ENCODE measurements at places on chromosomes 2 and 18.

DNA sequence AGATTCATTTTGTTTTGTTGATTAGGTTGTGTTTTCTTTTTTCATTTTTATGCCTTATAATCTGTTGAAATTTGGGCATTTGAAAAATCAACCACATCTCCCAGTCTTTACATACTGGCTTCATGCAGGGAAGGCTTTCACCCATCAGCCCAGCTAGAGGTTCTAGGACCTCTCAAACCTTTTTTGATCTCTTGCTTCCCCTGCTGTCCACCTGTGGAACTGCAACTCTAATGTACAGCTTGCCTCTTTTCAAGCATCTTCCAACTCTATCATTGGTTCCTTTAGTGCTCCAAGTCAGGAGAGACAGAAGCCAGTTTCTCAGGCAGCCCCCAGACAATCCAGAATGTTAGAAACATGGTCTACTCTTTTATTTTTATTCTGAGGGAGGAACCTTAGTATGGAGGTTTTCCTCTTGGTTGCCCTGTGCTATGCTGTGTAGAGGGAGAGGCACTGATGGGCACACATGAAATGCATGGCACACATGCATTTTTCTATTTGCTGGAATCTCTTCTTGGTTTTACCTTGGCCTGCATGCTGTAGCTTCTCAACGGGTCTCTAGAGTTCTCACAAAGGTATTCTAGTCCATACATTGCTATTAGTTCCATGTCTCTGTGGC is 107.2 kb upstream of the L3MBTL4 start:
- DNase-seq, result peak; percentile 31

DNA sequence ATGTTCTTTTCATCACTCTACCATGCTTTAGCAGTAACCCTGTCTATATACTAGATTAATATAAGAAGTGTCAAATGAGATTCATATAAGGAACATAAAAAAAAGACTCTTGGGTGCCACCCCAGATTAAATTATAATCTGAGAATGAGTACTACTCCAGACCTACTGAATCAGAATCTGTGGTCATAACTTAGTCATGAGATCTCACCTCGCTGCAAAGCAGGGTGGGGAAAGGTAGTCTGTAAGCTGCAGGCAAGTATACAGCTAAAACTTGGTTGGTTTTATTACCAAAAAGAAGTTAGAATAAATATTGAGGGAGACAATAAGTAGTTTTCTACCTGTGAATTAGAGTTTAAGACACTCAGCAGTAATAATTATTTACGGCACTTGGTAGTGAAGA is 175.6 kb downstream of the PARD3B start:
- DNase-seq, result no peak

DNA sequence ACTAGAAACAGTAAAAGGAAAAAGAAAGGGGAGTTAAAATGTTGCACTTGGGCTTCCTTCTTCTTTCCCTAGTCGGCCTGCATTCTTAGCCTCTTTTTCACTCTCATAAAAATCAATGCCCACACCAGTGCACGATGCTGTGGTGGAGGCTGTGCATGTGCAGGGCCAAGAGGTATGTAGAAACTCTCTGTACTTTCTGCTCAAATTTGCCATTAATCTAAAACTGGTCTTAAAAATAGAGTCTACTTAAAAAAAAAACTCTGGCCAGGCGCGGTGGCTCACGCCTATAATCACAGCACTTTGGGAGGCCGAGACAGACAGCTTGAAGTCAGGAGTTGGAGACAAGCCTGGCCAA is 11.1 kb downstream of the TRAPPC8 start:
- DNase-seq, result no peak

DNA sequence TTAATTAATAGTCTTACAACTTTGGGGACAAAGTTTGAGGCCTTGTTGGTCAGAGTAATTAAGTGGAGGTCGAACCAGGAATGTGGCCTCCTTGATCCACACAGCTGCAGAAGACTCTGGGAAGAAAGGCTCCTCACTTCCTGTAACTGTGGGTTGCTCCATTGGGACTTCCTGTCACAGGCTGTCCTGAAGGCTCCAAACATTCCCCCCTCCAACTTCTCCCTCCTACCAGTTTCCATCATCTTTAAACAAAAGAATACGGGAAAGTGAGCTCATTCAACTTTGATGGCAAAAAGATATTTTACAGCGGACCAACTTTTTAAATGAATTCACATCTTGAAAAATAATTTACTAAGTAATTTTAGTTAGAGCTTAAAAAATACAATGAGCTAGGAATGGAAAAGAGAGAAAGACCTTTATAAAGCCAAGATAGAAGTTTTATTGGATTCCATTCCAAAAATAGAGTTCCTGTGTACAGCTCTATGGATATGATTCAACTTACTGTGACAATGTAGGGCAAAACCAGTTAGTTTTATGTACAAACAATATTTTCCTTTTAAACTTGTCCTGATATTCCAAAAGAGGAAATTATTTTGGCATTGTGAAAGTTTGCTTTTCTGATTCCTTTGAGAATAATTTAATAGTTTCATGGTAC is 212.0 kb upstream of the NABP1 start:
- no peak for DNase-seq

- no peak for DNase-seq
Observed at GRCh38 chr2:195694553-195694952, 37.5 kb downstream of the SLC39A10 start.

- no peak for DNase-seq
Observed at GRCh38 chr2:200483729-200484198, 26.1 kb downstream of the KCTD18 start.

DNA sequence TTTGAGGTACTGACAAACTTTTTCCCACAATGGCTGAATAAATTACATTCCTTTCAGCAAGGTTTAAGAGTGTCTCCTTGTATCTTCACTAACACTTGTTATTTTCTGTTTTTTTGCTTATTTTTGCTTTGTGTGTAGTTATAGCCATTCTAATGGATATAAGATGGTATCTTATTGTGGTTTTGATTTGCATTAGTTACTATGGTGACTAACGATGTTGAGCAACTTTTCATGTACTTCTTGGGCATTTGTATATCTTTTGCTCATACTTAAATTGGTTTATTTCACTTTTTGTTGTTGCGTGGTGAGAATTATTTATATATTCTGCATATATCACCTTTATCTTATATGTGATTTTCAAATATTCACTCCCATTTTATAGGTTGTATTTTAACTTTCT is 79.9 kb upstream of the FSIP2 start:
- DNase-seq, result no peak

DNA sequence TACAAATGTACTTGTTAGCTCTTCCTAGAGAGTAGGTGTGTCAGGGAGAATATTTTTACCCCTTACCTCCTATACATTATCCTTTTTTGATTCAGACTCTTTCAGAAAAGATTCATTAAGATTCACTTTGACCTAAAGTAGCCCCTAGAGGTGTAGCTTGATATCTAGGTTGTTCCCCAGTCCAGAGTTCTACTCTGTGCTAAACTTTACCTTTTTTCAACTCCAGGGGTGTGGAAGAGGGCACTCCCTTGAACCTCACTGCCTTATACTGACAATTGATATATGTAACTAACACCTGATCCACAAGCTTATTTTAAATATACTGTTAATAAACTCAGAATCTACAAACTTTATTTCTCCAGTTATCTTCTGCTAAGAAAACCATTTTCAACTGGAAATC is 30.0 kb downstream of the AFTPH start:
- DNase-seq, result no peak

GRCh38 chr2:32711219-32711618 is 83.4 kb downstream of the TTC27 start:
- peak; percentile 90 for DNase-seq

DNA sequence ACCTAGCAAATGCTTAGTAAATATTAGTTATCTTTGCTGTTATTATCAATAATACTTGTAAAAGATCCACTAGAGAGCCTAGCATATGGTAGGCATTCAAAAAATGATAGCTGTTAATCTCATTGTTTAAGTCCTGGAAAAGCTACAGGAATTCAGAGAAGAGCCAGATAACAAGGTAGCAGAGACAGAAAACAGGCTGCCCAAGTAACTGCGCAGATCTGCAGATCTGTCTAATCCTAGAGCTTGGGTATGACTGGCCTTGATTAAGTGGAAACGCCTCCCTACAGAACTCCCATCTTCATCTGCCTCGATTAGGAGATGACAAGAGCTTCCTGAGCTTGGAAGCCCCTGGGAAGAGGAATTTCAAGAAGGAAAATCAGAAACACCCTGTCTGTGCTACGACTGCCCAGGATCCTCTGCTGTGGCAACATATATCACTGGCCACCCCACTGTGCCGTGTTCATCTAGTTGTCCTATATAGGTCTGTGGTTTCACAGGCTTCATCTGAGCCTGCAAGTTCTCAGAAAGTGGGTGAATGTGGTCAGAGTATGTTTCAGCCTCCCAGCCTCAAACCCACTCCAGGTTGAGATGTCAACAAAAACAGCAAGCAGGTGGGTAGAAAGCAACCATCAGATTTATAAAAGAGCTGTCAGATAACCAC is 151.5 kb upstream of the PKDCC start:
- no peak for DNase-seq

GRCh38 chr2:133414486-133415209 is 153.6 kb downstream of the NCKAP5 start:
- peak; percentile 49 for DNase-seq

DNA sequence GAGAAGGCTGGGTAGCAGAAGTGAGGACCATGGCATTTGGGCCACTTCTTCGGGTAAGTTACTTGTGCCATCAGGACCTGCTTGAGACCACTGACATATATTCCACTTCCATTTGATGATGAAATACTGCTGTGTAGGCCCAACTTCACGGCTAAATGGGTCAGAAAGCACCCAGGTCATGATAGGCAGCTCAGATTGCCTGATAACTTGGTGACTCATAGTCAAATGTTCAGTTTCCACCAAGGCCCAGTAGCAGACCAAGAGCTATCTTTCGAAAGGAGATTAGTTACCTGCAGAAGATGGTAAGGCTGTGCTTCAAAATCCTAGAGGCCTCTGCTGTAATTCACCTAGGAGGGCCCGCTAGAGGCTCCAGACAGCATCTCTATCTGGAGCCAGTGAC is 31.8 kb upstream of the MEX3C start:
- DNase-seq, result no peak

- DNase-seq, result no peak
Observed at GRCh38 chr2:66431846-66432587, 2.9 kb upstream of the MEIS1 start.

- DNase-seq, result no peak
Observed at GRCh38 chr2:201572846-201573508, 70.3 kb downstream of the TMEM237 start.

Measured in fibroblast of skin of right quadriceps (primary cell).